Cerebellar cortex (tissue), 1 donor: ENCODE measurements at places on chromosomes 1 and 21.

GRCh38 chr21:31284797-31285397, 59.2 kb downstream of the TIAM1 start:
- DNase-seq, result no peak

- no peak for DNase-seq
These were observed 278.4 kb downstream of the PTPRC start for GRCh38 chr1:198917226-198917625.

GRCh38 chr1:246226041-246226440, 281.0 kb downstream of the SMYD3 start:
- DNase-seq, result no peak

GRCh38 chr1:12229835-12230548, at the start of gene VPS13D:
Gene VPS13D (plus strand): TSS chr1:12230030. CDS start chr1:12234267, 4,237 bp downstream.
- peak; percentile 70 for DNase-seq

DNA sequence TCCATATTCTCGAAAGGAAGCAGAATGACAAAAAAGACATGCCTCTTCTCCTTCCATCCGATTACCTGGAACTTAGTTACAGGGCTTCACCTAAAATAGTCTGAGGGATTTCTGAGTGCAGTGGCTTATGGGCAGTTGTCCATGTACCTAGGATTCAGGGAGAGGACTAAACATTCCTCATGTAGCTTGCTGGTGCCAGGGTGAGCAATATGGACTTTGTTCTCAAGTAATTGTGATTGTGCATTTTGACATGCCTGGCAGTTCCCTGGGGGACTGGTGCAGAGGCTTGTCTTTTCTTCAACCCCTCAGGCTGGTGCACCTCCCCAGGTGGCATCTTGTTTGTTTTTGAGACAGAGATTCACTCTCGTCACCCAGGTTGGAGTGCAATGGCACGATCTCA, 6.1 kb upstream of the PSEN2 start:
- DNase-seq, result no peak

DNA sequence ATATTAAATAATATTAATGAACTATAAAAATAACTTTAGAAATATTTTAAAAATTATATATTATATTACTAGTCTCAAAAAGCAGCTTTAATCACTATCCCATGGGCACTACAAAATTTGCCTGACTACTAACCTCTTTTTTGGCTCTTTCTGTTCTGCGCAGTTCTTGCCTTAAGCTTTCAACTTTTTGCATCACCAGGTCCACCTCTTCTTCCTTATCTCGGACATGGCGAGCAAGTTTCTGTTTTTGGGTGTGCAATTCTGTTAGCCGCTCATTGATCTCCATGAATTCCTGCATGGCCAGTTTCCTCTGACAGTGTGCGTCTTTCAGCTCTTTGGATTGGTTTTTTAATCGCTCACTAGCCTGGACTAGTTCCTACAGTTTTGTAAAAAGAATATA, 172.4 kb downstream of the COQ8A start:
- no peak for DNase-seq

DNA sequence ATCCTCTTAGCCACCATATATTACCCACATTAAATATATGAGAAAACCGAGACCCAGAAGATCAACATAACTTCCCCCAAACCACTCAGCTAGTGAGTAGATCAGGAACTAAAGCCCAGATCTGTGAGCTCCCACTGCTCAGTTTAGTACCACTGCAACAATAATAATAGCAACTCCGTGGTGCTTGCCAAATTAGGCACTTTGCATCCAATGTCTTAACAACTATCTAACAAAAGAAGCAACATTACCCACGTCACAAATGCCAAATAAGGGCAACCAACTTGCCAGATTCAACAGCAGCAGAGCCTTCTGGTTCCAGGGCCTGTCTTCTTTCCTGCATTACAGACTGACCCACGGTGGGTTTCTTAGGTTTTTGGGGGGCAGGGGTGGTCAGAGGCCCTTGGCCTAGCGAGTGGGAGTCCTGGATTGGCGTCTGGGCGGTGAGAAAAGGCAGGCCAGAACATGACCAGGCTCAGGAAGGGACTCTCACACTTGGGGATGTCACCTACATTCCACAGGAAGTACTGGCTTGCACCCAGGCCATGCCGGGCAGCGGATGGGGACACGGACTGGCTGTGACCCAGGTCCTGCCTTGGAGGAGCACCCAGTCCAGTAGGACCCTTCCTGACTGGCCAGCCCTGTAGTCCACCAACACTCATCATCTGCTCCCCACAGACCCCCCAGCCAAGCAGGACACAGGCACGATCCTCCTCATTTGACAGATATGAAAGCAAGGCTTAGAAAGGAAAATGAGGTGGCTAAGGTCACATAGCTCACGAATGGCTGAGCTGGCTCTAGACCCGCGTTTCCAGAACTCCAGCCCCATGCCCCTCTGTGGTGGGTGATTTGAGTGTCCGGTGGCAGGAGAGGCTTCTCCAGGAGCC, 4.6 kb downstream of the HCRTR1 start:
- no peak for DNase-seq

DNA sequence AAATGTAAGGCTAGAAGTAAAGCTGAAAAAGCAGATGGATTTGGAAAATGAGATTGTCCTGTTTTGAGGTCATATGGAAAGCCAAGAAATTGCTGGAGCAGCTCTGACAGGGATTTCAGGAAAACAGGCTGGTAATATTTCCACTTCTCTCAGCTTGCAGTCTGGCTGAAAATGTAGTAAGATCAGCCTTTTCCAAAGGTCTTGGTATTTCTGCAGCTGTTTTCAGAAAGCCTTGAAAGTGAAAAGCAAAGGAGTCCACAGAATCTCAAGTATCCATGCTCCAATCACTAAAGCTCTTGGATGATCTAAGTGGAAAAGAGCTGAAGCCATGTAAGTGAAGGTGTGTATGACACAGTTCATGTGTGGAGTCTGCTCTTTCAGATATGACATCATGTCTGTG, 41.6 kb upstream of the APOBEC4 start:
- peak; percentile 56 for DNase-seq
